Activated CD4-positive, alpha-beta T cell treated with anti-CD3 and anti-CD28 coated beads, Interleukin-2, amount 50 U/mL, for 48 hours (primary cell): ENCODE measurements at places on chromosomes 5 and 9.

DNA sequence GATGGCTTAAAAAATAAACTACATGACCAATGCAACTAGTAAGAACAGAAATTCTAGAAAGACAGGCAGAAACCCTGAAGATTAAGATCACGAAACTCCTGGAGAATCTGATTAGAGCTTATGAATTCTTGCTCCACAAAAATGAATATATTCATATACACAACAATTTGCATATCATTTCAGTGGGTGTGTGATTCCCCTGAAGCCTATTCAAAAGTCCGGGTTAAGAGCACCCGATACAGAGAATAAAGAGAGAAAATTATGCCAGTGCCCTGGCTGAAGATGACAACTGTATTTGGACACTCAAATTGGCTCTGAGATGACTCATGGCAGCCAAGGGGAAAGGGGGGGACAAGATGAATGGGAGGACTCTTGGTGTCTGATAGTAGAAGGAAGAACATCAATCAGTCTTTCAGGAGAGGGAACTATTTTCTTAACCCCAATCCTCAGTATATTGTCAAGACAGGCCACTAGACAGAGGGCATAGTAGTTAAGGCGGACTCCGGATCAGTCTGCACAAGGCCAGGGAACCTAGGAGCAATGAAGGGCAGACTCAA, 6.0 kb downstream of the TMOD1 start:
- no peak for DNase-seq

- no peak for DNase-seq
These were observed 132.9 kb downstream of the LHFPL2 start for GRCh38 chr5:78515670-78516069.

- DNase-seq, result no peak
These were observed 176.1 kb upstream of the CDH12 start for GRCh38 chr5:23029290-23029689.

- no peak for DNase-seq
These were observed 25.6 kb downstream of the ABL1 start for GRCh38 chr9:130860458-130861316.

GRCh38 chr9:105842023-105842644, 147.8 kb downstream of the TMEM38B start:
- peak; percentile 13 for DNase-seq

GRCh38 chr9:35616681-35617459, 1.3 kb downstream of the CD72 start:
- DNase-seq, result peak; percentile 71

DNA sequence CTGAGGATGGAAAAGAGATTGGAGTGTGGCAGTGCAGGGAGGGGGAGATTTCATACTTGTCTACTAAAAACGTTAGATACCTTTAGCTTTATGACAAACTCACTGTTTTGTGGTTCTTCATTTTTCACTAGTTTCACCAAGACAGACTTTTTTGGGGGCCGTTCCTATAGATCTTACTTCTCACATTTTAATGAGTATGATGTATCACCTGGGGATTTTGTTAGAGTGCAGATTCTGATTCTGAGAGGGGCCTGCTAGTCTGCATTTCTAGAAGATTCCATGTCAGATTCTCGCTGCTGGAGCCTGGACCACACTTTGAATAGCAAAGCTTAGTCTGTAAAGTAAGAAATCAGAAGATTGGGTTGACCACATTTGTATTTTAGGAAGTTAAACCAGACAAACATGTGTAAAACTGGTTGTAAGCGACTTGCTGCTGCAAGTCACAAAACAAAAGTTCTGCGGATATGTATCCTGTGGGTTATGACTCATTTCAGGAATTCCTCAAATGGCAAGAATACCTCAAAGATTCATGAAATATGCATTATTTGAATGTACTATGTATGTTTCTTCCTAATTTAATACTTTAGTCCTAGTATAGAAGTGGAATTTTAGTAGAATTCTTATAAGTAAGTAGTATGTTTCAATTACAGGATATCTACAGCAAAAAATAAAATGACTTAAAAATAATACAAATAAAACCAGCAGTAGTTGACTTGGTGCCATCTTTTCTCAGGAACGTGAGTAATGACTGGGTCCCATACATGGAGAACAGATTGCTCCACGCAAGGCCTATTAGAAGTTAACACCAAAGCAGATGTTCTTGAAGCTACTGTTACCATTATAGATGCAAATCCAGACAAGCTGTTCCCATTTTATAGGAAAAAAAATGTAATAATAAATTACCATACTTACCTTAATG, 27.8 kb downstream of the NFIL3 start:
- DNase-seq, result peak; percentile 28

- DNase-seq, result no peak
These were observed 30.8 kb downstream of the MTAP start for GRCh38 chr9:21833090-21833801.

- peak; percentile 15 for DNase-seq
These were observed 144.7 kb downstream of the TRPM6 start for GRCh38 chr9:74742792-74743730.

- no peak for DNase-seq
These were observed 69.3 kb downstream of the ANKRD31 start for GRCh38 chr5:75167345-75167744.

DNA sequence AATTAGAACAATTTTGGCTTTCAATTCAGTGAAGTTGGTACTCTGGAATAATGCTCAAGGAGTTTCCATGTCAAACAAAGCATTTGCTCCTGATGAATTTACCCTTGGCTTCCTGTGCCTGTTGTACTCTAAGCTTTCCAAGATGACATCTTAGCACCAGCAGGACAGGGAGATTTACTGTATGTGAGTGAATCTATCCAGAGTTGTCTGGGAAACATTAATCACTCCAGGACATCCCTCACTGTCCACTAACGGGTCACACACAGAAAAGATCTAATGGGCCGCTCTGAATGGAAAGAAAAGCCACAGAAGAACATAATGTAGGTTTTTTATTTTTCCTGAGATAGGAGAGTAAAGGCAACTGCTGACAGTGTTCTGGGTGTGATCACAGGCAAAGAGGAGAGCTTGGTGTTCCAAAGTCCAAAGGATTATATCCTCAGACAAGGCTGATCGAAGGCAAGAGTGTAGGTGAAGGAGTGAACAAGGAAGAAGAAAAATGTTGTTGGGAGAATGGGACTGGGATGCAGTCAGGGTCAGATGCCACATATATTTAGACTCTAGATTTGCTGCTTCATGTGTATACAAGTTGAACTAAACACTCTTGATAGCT, 167.7 kb upstream of the RPS23 start:
- no peak for DNase-seq

DNA sequence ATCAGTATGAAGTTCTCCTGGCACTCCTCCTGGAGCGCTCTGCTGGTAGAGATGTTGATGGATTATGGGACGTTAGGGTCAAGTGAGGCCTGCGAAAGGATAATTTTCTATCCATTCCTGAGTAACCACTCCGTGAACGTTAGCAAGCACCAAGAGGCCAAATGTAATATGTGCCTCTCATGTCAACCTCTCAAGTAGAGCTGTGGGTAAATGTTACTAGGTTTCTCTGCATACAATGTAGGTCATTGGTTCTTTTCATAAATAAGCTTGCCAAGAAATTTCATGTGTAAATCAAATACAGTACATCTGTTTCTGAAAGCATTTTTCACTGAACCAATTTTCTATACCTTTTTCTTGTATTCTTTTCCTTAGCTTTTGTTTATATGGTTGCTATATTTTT, 126.3 kb downstream of the KDM4C start:
- DNase-seq, result no peak

- DNase-seq, result no peak
These were observed 1509.7 kb upstream of the WWC1 start for GRCh38 chr5:166781737-166782136.

- DNase-seq, result no peak
These were observed 115.9 kb upstream of the MINAR2 start for GRCh38 chr5:129631961-129632360.
